ENCODE measurements at places on chromosomes 12 and 14. TPM values are rescaled to one million over a fixed set of nuclear protein-coding genes. Genes with fewer than 3 reads are reported as not detected.

DDIT3 gene
- 77.1 TPM for total RNA-seq

CCND2 gene
- 95.8 TPM for total RNA-seq

ADCY6 gene
- 64.6 TPM for total RNA-seq

DNA sequence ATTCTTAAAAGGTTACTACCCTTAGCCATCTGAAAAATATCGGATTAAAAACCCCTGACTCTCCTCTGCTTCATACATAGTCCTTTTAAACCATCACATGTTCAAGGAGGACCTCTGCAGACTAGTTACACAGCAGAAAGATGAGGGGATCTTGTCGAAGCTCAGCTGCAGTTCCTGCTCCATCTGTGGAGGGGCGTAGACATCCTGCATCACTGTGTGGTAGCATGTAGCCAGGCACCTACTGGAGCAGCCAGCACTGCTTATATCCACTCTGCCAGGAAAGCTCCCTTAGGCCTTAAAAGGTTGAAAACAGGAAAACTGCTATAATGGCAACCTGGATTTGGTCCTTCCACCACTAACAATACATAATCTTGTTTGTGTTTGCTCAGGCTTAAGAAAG, 57.6 kb upstream of the STRN3 start:
- DNase-seq = no peak

IKBIP gene
- total RNA-seq = 2.5 TPM

DNA sequence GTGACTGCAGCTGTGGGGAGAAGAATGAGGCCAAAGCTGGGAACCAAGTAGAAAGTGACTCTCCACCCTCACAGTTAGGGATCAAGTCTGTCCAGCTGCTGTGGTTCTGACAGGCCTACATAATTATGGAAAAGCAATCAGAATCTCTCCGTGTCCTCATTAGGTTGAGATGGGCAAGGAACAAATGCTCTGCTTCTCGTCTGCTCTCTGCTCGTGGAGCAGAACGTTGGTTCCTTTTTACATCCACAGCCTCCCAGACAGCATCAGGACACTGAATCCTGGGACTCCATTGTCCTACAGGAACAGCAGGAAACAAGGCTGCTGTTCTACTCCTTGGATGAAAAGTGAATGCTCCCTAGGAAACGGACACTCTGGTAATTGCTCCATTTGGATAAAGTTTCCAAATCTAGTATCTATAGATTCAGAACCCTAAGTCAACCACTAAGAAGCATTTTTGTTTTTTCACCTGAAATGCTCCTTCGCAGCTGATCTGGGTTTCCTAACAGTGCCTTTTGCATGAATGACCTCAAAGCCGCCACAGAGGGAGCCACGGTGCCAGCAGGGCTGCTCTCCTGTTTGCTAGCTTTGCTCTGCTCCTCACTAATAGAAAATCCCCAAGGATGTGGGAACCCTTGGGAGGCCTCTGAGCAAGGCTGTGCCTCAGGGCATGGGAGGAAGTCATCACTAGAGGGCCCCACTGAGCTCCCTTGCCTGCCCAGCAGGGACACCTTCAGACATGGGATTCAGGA, 102.0 kb downstream of the EGLN3 start:
- DNase-seq = peak; percentile 73

DNA sequence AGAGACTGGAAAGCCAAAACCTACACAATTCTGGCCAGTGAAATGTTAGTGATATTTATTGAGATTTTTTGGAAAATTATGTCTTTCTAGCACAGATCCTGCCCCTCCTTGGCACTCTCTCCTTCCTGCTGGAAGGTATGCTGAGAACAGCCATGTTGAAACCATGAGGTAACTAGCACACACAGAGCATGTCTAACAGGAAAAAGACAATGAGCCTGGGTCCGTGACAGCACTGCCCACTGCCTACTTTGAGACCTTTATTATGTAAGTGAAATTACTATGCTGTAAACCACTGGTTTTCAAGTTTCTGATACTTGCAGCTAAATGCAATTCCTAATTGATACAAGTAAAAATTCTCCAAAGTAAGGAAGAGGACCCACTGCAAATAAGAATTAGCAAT, 81.6 kb upstream of the SINHCAF start:
- DNase-seq = no peak

- DNase-seq = no peak
Observed at GRCh38 chr12:93902736-93903562, 225.8 kb downstream of the CRADD start.

GRCh38 chr14:88069677-88070076, 64.7 kb downstream of the GPR65 start:
- no peak for DNase-seq

TAS2R20 gene
- 5.3 TPM for total RNA-seq

COCH gene
- 4.1 TPM for total RNA-seq

CAPZA3 gene
- total RNA-seq = not detected
